ENCODE measurements at places on chromosomes 16 and 17. TPM values are rescaled to one million over a fixed set of nuclear protein-coding genes. Genes with fewer than 3 reads are reported as not detected.

Gene CD300A
- polyA plus RNA-seq, result 0.07 TPM

Gene NGFR
- 3.1 TPM for polyA plus RNA-seq

Gene CLEC18C
- polyA plus RNA-seq, result not detected

Gene ABCC11
- 0.33 TPM for polyA plus RNA-seq

Gene NR1D1
- 7.5 TPM for polyA plus RNA-seq

Gene NUPR1
- 156 TPM for polyA plus RNA-seq

Gene KCNJ16
- polyA plus RNA-seq, result not detected

Gene CNTNAP1
- polyA plus RNA-seq, result 2.0 TPM

Gene NXPH3
- 0.12 TPM for polyA plus RNA-seq

Gene C17orf50
- not detected for polyA plus RNA-seq

Gene CCDC144A
- 0.30 TPM for polyA plus RNA-seq

Gene XPO6
- polyA plus RNA-seq, result 114 TPM

Gene RCVRN
- polyA plus RNA-seq, result not detected
